ENCODE measurements at places on chromosomes 11 and 22. TPM values are rescaled to one million over a fixed set of nuclear protein-coding genes. Genes with fewer than 3 reads are reported as not detected.

TUBA8 gene
- 4.1 TPM for total RNA-seq

IL10RA gene
- total RNA-seq, result 1.6 TPM

C1QTNF5 gene
- total RNA-seq, result 1.6 TPM

HOATZ gene
- 1.3 TPM for total RNA-seq

KDM4D gene
- total RNA-seq, result 0.94 TPM

GSTP1 gene
- total RNA-seq, result 151 TPM

ASRGL1 gene
- 52.9 TPM for total RNA-seq

OR4A16 gene
- not detected for total RNA-seq

TIRAP gene
- 3.8 TPM for total RNA-seq

VEGFB gene
- 17.5 TPM for total RNA-seq

NDUFS8 gene
- 57.3 TPM for total RNA-seq

SPON1 gene
- 53.5 TPM for total RNA-seq

INCENP gene
- total RNA-seq, result 31.9 TPM

SPDYC gene
- not detected for total RNA-seq

CEND1 gene
- 11.3 TPM for total RNA-seq

TYR gene
- not detected for total RNA-seq

PAMR1 gene
- 0.94 TPM for total RNA-seq

LRRC74B gene
- total RNA-seq, result 0.31 TPM

C22orf39 gene
- 42.3 TPM for total RNA-seq

ROBO3 gene
- 7.8 TPM for total RNA-seq

NXPE2 gene
- 0.94 TPM for total RNA-seq

OR8D1 gene
- total RNA-seq, result not detected

SLC17A6 gene
- total RNA-seq, result 17.2 TPM

BIK gene
- total RNA-seq, result not detected

IL17REL gene
- total RNA-seq, result 0.31 TPM

DAGLA gene
- 10.6 TPM for total RNA-seq

AIFM3 gene
- 4.7 TPM for total RNA-seq

OR8D4 gene
- not detected for total RNA-seq

TRIM48 gene
- total RNA-seq, result not detected

BAIAP2L2 gene
- total RNA-seq, result 0.31 TPM

C11orf91 gene
- total RNA-seq, result not detected
